ENCODE measurements at places on chromosomes 5 and 9.

GRCh38 chr9:32441678-32442077, 57.2 kb downstream of the ACO1 start:
- no peaks in the 10 kb centered on the region for H3K4me1 ChIP-seq
- H3K27ac ChIP-seq, result no peak overlapping the region
- no peak for DNase-seq
- H3K36me3 ChIP-seq, result peaks cover 34% of the 10 kb centered on the region

DNA sequence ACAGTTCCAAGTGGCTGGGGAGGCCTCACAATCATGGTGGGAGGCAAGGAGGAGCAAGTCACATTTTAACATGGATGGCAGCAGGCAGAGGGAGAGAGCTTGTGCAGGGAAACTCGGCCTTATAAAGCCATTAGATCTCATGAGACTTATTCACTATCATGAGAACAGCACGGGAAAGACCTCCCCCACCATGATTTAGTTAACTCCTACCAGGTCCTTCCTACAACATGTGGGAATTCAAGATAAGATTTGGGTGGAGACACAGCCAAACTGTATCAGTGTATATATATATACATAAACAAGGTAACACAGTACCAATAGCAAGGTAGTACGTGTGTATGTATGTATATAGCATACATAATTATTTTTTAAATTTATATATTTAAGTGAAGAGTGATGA, 50.9 kb downstream of the NFX1 start:
- H3K4me3 ChIP-seq, result no peak overlapping the region
- H3K27me3 ChIP-seq, result no peaks in the 10 kb centered on the region
- peaks cover 9% of the 10 kb centered on the region for H3K4me1 ChIP-seq
- DNase-seq, result no peak
- H3K36me3 ChIP-seq, result peaks cover 57% of the 10 kb centered on the region
- H3K27ac ChIP-seq, result no peak overlapping the region

DNA sequence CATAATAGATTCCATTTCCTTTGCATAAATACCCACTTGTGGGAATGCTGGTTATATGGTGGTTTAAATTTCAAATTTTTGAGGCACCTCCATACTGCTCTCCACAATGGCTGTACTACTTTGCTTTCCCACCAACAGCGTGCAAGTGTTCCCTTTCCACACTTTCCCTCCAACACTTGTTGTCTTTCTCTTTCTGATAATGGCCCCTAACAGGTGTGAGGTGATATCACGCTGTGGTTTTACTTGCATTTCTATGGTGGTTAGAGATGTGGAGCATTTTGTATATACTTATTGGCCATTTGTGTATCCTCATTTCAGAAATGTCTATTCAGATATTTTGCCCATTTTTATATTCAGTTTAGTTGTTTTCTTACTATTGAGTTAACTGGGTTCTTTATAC, 34.6 kb downstream of the CTSL start:
- peaks cover 3% of the 10 kb centered on the region for H3K27me3 ChIP-seq
- H3K4me1 ChIP-seq, result no peaks in the 10 kb centered on the region
- H3K4me3 ChIP-seq, result no peak overlapping the region
- H3K27ac ChIP-seq, result no peak overlapping the region
- no peak for DNase-seq

DNA sequence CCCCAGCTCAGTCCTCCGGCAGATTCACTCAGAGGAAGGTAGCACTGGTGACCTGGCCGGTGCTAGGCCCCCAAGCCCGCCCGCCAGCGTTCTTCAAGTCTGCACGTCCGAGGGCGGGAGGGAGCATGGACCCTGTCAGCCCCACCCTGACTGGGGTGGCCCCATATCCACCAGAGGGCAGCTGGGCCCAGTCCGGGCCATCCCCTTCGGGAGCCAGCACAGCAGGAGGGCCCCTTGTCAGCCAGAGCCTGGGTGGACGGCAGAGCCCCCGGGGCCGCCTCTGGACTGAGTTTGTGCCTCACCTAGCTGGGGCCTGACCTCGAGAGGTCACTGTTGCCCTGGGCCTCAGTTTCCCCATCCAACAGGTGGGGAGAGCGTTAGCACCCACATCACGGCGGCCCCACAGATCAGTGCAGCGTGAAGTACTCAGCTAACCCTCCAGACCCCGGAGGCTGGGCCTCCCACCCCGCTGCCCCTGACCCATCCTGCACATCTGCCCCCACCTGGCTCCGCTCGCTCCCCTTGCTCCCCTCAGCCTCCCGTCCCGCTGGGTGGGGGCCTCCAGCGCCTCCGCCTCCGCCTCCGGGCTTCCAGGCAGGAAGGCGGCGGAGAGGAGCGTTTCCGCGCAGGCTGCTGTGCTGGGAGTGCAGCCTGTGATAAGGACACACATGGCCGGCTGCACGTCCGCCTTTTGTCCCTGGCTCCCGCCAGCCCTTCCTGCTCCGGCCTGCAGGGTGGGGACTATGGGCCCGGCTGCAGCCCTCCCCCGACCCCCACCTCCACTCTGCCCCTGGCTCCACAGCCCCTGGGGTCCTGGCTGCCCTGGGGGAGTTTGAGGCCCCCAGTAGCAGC, 16.6 kb upstream of the EGFL7 start:
- peaks cover 87% of the 10 kb centered on the region for H3K27me3 ChIP-seq
- DNase-seq, result no peak
- H3K4me3 ChIP-seq, result no peak overlapping the region
- H3K27ac ChIP-seq, result no peak overlapping the region

GRCh38 chr9:135919318-135919890, 12.1 kb upstream of the CAMSAP1 start:
- H3K27ac ChIP-seq, result no peak overlapping the region
- H3K27me3 ChIP-seq, result no peaks in the 10 kb centered on the region
- DNase-seq, result peak; percentile 4
